ENCODE measurements at places on chromosomes 13 and 19. TPM values are rescaled to one million over a fixed set of nuclear protein-coding genes. Genes with fewer than 3 reads are reported as not detected.

DNA sequence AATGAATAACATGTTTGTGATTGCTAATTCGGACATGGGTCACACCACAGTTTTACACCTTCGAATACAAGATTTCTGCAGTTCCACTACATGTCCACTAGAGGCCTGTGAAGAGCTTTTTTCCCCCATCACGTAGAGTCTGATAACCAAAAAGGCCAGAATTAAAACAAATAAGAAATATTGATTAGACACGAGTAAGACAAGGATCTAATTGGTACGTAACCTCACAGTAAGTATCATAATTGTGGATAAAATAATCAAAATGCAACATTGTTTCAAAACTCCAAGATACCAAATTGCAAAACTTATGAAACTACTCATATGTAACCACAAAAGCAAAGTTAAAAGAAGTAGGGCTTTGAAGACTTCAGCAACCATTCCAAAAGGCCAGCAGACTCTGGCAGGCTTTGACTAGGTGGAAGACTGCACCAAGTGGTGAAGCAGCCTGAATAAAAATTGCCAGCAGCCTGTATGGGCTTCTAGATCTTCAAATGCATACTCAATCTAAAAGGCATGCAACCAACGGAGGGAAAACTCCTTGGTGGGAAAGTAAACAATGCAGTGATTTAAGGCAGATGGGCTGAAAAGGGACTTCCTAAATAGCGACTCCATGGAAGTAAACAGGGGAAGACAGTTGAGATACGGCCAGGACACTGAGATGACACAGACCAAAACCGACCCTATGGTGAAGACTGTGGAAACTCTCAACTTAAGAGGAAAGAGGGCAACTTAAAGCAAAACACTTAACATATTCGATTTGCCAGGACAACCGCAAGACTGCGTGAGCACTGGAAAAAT, 56.7 kb downstream of the STARD13 start:
- H3K36me3 ChIP-seq, result no peaks in the 10 kb centered on the region
- H3K27ac ChIP-seq, result peak overlapping the region; percentile 79

GRCh38 chr19:30570194-30570593, 198.0 kb downstream of the ZNF536 start:
- no peaks in the 10 kb centered on the region for H3K27me3 ChIP-seq
- DNase-seq, result no peak
- H3K4me3 ChIP-seq, result no peak overlapping the region
- H3K4me1 ChIP-seq, result no peaks in the 10 kb centered on the region

GRCh38 chr13:98541191-98541590, 35.7 kb downstream of the STK24 start:
- H3K36me3 ChIP-seq, result no peaks in the 10 kb centered on the region
- H3K4me1 ChIP-seq, result peaks cover 4% of the 10 kb centered on the region
- H3K27me3 ChIP-seq, result no peaks in the 10 kb centered on the region
- peak overlapping the region; percentile 50 for H3K27ac ChIP-seq
- H3K4me3 ChIP-seq, result no peak overlapping the region

DNA sequence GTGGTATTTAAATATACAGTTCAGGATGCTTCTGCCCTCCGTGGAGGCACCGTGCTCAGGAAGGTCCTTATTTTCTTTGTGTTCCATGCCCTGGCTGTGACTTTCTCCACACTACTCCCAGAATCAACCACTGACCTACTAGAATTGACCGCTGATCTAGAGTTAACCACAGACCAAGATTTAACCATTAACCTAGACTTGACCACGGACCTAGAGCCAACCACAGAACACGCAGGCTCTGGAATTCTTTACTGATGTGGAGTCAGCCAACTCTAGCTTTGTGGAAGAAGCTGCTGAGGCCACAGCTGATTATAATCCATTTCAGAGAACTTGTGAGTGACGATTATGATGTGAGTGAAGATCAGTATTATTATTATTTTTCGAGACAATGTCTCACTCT, 18.0 kb downstream of the GTF2F2 start:
- H3K36me3 ChIP-seq, result no peaks in the 10 kb centered on the region
- H3K4me3 ChIP-seq, result no peak overlapping the region
- H3K27ac ChIP-seq, result no peak overlapping the region

GRCh38 chr13:60326273-60326672, 70.7 kb upstream of the TDRD3 start:
- H3K27ac ChIP-seq, result no peak overlapping the region
- no peaks in the 10 kb centered on the region for H3K36me3 ChIP-seq

GRCh38 chr13:58594747-58595600, 963.4 kb downstream of the PCDH17 start:
- H3K36me3 ChIP-seq, result no peaks in the 10 kb centered on the region
- H3K27ac ChIP-seq, result no peak overlapping the region
- no peak overlapping the region for H3K4me3 ChIP-seq
- no peak for DNase-seq
- H3K27me3 ChIP-seq, result no peaks in the 10 kb centered on the region

SULT2B1 gene
- total RNA-seq, result not detected

- H3K36me3 ChIP-seq, result no peaks in the 10 kb centered on the region
- DNase-seq, result no peak
- peak overlapping the region; percentile 30 for H3K4me3 ChIP-seq
- H3K4me1 ChIP-seq, result no peaks in the 10 kb centered on the region
- H3K27ac ChIP-seq, result peak overlapping the region; percentile 34
Measured at GRCh38 chr13:39364947-39365468, 238.0 kb downstream of the LHFPL6 start.

CGB3 gene
- total RNA-seq, result not detected

GRCh38 chr13:34452831-34453230, 489.2 kb upstream of the NBEA start:
- no peak overlapping the region for H3K4me3 ChIP-seq
- DNase-seq, result no peak
- no peaks in the 10 kb centered on the region for H3K36me3 ChIP-seq
- no peaks in the 10 kb centered on the region for H3K4me1 ChIP-seq
- H3K27me3 ChIP-seq, result no peaks in the 10 kb centered on the region
- H3K27ac ChIP-seq, result no peak overlapping the region

STAP2 gene
- total RNA-seq, result 25.9 TPM

DNA sequence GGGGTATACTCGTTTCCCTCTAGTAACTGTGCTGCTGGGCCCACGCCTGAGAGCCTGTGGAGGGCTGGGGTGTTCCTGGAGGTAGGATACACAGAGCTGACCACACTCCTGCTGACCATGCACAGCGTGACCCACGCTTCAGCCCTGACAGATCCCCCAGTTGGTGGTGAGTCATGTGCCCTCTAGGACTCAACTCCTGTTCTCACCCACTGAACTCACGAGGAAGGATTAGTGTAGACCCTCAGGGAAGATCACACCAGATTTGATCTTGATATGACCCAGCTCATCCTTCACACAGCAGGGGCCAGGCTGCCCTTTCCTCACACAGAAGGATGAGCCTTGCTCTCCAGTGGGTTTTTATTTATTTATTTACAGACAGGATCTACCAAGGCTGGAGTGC, 13.3 kb upstream of the ACP7 start:
- H3K27me3 ChIP-seq, result no peaks in the 10 kb centered on the region
- no peak for DNase-seq
- no peaks in the 10 kb centered on the region for H3K36me3 ChIP-seq

GRCh38 chr13:98622931-98623331, 46.0 kb upstream of the STK24 start:
- H3K36me3 ChIP-seq, result no peaks in the 10 kb centered on the region
- no peak overlapping the region for H3K4me3 ChIP-seq
- H3K27me3 ChIP-seq, result no peaks in the 10 kb centered on the region
- no peaks in the 10 kb centered on the region for H3K4me1 ChIP-seq

- H3K4me1 ChIP-seq, result no peaks in the 10 kb centered on the region
- DNase-seq, result no peak
Measured at GRCh38 chr13:45436332-45436731, 18.2 kb upstream of the SLC25A30 start.

PSG11 gene
- not detected for total RNA-seq

CCDC70 gene
- total RNA-seq, result not detected

GRCh38 chr13:111247552-111247951, 72.9 kb upstream of the TEX29 start:
- H3K36me3 ChIP-seq, result no peaks in the 10 kb centered on the region
- DNase-seq, result peak; percentile 22
- no peak overlapping the region for H3K4me3 ChIP-seq
- H3K4me1 ChIP-seq, result no peaks in the 10 kb centered on the region
- H3K27me3 ChIP-seq, result no peaks in the 10 kb centered on the region

Data from breast epithelium (tissue), 4 donors.